HCT116 (cell line): ENCODE measurements at places on chromosomes 1 and 21.

DNA sequence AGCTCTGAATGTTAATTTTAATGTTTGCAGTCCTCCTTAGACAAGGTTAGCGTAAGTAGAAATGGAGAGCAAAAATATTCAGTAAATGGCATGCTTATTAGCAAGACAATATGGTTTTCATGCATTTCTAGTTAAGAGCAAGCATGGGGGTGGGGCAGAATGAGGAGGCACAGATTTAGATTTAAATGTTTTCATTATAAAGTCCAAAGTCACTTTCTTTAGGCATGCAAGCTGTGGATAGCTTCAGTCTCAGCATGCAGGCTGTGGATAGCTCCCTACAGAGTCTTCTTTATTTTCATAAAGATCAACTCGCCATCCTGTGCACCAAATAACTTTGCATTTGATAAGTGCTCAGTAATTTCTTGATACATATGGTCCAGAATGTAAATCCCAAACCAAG is 1294.5 kb upstream of the ADGRL2 start:
- DNase-seq = no peak

DNA sequence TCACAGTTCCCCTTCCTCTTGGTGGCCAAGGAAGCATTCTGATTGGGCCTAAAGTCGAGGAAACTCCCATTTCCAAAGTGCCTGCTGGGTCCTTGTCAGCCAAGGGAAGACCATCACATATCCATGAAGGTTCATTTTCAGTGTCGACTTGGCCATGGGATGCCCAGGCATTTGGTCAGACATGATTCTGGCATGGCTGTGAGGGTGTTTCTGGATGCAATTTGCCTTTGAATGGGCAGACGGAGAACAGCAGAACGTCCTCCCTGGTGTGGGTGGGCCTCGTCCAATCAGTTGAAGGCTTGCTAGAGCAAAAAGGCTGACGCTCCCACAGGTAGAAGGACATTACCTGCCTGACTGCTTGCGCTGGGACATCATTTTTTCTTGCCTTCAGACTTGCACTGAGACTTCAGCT is 48.3 kb upstream of the LBR start:
- no peak for DNase-seq

DNA sequence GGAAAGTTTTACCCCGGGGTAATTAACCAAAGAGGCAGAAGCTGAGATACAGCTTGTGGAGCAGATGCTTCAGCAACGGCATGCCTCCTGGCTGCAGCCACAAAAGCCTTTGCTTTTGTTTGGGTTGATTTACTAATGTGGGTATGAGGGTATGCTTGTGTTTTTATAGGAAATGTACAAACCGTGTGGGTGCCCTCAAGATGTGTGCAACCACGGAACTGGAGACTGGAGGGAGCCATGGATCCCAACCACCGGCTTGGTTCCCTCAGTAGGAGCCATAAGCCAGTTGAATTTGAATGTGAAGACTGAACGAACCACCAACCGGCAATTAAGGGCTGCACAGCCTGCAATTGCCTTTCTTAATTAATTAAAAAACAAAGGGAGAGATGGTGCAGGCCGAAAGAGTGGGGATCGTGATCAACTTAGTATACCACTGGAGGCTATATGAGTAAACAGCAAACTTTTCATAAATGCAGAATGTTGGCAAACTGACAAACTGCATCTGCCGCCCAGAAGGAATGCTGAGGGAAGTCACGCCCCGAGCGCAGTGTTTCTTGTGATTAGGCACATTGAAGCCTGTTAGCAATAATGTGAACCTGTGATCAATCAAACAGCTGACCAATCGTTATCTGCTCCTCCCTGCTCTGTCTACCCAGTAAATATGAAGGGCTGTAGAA is 104.1 kb downstream of the DISP1 start:
- DNase-seq = no peak

DNA sequence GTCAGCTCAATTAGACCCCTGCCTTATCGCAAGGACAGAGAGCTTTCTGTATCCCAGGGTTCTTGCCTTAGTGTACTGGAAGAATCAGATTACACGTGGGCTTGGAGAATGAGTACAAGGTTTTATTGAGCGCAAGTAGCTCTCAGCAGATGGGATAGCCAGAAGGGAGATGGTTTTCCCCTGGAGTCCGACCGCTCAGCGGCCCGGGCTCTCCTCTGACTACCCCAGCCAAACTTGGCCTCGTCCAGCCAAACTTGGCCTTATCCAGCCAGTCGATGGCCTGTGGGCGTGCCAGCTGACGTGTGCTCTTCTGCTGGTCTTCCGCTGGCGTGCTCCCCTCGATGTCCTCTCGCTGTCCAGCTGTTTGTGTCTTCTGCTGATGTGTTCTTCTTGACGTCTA is 136.9 kb downstream of the SYT14 start:
- DNase-seq = no peak

GRCh38 chr1:223479261-223479660 is 86.0 kb downstream of the CCDC185 start:
- DNase-seq = no peak

DNA sequence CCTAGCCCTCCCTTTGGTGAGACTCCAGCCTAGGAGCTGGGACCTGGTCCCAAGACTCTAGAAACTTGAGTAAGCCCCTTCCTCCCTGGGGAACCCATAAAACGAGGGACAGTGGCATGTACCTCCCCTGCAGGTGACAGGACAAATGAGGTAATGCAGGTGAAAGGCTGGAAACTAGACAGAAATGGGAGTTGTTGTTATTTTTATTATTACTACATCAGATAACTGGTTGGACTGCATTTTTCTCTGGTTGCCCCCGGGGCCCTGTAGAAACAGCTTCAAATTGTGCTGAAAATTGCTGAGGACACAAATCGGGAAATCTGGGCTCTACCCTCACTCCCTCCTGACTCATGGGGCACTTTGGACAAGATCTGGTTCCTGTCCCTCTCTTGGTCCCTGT is 132.3 kb upstream of the WNT4 start:
- no peak for DNase-seq

DNA sequence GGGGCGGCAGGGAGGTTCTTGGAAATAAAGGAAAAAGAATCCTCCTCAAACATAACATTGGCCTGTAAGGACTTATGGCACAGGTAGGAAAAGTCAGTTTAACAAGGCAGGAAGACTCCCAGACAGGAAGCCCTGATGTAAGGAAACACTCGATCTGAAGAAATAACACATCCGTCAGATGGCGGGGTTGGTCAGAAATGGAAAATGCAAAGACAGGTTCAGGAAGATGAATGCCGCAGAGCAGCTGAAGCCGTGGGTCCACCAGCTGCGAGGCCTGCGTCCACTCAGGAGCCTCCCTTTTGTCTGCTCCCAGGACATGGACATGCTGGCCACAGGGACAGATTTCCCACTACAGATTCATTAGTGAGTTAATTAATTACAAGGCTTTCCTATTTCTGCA is 3.8 kb downstream of the RSPH1 start:
- no peak for DNase-seq

DNA sequence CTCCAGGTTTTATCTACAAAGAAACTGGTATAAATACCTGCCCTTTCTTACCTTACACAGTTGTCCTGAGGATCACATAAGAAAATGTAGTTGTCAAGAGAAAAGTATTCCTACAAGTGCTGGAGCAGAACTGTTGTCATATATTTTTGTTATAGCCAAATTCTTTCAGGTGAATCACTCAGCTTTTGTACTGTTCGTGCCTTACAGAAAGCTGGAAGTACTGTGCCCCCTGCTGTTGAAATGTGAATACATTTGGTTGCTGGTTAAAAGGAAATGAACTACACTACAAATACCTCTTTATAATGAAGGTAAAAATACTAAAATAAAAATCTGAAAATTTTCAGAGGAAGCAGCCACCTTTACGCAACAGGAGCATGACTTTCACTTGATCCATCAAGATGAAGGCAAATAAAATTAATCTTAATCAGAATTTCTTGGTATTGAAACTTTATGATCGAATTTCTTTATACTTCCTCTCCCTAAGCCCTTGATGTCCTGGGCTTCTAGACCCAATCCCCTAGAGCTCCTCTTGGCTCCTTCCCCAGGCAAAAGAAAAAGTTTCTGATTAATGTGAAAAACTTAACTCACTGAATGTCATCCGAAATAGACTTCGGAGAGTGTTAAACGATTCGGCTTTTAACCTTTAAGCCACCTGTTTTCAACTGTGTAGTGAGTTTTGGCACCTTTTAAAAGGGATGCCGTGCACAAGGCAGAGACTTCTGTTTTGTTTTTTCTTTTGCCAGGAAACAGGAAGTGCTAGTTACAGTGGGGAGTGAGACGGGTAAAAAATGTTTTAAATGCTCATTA is 12.5 kb downstream of the CHML start:
- peak; percentile 47 for DNase-seq

DNA sequence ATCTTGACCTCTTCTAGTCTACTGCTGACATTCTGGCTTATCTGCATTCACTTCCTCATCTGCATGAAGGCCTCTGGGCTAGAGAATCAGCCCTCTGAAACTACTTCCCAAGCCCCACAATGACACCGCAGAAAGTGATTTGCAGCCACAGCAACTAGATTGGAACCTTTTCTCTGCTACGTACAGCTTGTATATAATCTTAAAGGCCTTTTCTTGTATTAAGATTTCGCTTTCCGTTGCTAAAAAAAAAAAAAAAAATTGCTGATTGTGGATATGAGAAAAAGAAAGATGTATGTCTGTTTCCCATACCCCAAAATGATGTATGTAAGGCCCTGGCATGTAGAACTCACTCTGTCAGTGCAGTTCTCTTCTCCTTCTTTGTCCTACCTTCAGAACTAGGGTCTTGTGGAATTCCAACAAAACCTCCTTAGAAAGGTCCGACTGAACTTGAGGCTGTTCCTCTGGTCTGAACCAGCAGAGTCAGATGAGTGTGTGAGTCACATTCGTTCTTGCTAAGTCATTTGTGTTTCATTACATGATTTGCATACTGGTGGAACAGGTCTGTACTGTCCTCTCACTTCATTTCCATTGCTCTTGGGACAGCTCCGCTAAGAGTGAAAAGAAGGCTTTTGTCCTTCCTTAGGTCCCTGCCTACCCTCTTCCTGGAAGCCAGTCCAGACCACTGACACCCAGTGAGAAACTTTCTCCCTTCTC is 62.7 kb downstream of the PLPP3 start:
- DNase-seq = peak; percentile 71

GRCh38 chr21:37673801-37674575 is 242.3 kb downstream of the KCNJ6 start:
- DNase-seq = no peak

GRCh38 chr1:53729456-53730223 is 9.3 kb downstream of the GLIS1 start:
- DNase-seq = no peak

GRCh38 chr21:37208056-37208721 is 58.9 kb downstream of the VPS26C start:
- no peak for DNase-seq

GRCh38 chr1:243253211-243253925 is 1.7 kb downstream of the CEP170 start:
- no peak for DNase-seq

- peak; percentile 91 for DNase-seq
Observed at GRCh38 chr1:156123356-156124196, 9.1 kb downstream of the LMNA start.

- no peak for DNase-seq
Observed at GRCh38 chr1:30271401-30272276, 451.7 kb downstream of the MATN1 start.

GRCh38 chr1:173507205-173507846 is 30.2 kb downstream of the PRDX6 start:
- DNase-seq = peak; percentile 13

DNA sequence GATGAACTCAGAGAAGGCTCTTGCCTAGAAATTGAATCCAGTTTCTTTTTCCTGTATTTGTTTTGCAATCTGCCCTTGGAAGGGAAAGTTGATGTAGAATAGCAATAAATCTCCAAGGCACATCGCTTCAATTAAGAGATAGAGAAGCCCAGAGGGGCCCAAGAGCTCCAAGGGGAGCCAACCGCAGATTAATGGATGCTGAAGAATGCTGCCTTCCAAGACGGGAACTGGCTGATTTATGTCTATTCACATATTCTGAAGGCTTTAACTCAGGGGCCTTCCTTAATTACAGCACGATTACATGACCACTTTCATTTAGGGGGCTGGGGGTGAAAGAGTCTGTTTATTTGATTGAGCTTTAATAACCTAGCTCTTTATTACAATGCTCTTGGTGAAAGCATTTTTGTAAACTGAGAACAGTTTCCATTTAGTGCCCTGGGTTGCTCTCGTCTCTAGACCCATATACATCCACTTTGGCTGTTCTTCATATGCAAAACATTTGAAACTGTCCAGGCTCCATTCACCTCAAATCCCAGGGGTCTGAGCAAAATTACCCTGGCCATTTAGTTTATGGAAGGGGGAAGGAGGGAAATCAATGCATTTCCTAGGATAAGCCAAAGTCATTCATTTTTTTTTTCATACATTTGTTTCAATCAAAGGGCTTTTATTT is 87.4 kb upstream of the CLDN14 start:
- no peak for DNase-seq

- no peak for DNase-seq
Observed at GRCh38 chr1:6152882-6153281, 27.2 kb downstream of the CHD5 start.

DNA sequence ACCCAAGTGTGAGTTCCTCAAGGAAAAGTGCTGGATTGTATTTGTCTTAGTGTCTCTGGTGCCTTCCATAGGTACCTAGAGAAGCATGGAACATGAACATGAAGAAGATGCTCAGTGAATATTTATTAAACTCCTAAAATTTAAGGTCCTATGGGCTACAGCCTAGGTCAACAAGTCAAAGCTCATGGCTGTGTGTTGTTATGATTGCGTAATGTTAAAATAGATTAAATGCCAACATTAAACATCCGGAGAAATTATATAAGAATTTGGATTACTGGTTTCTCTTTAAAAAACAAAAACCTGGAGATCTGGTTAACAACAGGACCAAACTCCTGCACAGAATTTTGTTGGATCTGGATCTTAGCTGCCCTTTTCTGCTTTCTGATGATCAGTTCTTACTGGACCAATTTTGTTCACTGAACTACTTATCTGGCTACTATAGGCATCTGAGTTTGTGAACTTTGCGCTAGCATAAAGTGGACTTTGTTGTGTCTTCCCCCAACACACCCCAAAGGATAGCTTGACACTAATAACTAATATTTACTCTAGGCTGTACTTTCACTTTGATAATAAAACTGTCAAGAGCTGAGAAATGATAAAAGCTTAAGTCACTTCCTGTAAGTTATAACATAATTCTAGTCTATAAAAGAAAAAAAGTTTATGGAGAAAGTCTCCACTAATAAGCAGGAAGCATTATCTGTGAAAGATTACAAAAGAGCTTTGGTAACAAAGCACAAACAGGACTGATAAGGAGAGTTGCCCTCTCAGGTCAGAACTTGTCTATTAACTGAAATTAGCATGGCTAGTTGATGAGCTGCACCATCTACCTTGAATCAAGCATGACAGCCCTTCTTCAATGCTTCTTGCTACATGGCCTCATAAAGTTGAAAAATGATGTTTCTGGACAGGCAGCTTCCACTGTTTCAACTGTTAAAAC is 20.7 kb downstream of the F5 start:
- DNase-seq = no peak

- no peak for DNase-seq
Observed at GRCh38 chr1:20107796-20108195, 11.5 kb downstream of the PLA2G2D start.

GRCh38 chr1:3069491-3070308 is 697 bp downstream of the PRDM16 start:
- peak; percentile 26 for DNase-seq

GRCh38 chr1:113930499-113931161 is 1.5 kb downstream of the HIPK1 start:
- no peak for DNase-seq

GRCh38 chr1:117068580-117068979 is 8.5 kb downstream of the TTF2 start:
- no peak for DNase-seq

GRCh38 chr1:221573756-221574155 is 168.1 kb downstream of the DUSP10 start:
- no peak for DNase-seq
